ENCODE measurements at places on chromosomes 2 and 18.

- peak; percentile 57 for DNase-seq
These were observed 44.2 kb upstream of the HS6ST1 start for GRCh38 chr2:128362889-128363228.

GRCh38 chr2:42167458-42167857 lies 1.7 kb upstream of the EML4 start:
- no peak for DNase-seq

- no peak for DNase-seq
These were observed 83.4 kb upstream of the LTBP1 start for GRCh38 chr2:32863326-32863725.

- DNase-seq = no peak
These were observed 341.2 kb downstream of the ZNF521 start for GRCh38 chr18:25010623-25011374.

DNA sequence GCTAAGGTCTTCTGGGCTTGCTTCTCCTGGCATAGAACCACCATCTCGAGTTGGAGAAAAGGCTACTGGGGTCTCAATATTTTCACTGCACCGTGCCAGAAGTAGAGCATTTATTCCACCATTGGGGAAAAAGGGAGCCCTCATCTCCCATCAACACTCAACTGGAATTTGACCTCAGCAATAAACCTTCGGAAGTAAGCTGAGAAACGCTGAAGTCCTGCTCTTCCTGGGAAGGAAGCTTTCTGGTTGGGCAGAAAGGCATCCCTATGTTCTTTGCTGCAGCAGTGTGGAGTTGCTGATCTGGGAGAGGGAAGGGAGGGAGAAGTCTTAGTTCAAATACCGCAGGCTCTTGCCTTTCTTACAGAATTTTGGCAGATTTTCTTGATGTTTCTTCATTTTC lies 368.8 kb downstream of the NUP35 start:
- no peak for DNase-seq

GRCh38 chr2:129080715-129081476 lies 762.2 kb upstream of the HS6ST1 start:
- no peak for DNase-seq

DNA sequence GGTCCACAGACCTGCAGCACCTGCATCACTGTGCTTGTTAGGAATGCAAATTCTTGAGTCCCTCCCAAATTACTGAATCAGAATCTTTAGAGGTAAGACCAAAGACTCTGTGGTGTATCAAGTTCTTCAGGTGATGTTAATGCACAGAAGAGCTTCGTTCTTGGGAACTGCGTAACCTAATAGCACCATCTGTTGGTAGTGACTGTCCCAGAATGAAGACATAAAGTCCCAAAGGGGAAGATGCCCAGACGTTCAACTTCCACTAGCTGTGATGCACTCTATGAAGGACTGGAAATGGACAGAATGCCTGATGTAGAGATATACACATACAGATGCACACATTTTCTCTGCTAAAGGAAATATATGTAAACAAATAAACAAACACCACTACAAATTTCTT lies 576.0 kb downstream of the LRP1B start:
- peak; percentile 74 for DNase-seq

DNA sequence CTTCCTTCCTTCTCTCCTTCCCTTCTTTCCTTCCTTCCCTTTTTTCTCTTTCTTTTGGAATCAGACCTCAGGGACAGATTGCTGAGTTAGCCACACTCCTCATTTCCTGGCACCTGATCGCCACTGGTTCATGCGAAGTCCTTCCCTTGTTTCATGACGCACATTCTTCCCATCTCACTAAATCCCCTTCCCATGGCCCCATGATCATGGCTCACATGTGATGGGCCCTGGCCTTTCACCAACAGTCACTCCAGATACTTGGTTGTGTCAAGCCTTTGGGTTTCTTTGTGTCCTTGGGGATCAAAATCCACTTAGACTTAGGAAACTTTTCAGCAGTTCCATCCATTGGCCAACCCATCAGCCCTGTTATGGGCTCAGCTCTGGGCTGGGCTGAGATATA lies 23.8 kb upstream of the ASPRV1 start:
- no peak for DNase-seq

- DNase-seq = no peak
These were observed 4.8 kb upstream of the ACVR1 start for GRCh38 chr2:157880927-157881326.

- no peak for DNase-seq
These were observed 68.2 kb downstream of the TBC1D8 start for GRCh38 chr2:101082998-101083397.

DNA sequence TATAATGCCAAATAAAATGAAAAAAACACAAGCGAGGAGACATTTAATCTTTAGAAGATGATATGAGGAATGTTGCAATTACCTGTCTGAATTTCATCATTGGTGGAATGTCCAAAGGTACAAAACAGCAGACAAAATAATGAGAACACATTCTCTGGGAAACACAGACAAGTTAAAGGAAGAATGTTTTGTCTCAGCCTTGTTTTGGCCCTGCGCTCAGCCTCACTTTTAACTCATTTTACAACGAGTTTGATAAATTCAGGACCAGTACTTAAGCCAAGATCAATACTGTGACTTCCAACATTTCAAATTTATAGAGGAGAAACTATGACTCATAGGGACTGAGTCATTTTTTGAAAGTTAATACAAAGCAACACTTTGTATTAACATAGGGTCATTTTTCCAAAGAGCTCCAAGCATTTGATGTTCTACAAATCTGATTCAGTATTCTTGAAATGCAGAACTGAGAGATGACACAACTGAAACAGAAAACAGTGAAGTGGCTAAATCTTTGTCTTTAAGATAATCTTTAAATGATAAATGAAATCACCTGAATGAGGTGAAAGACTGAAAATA lies 833.2 kb upstream of the CHAC2 start:
- no peak for DNase-seq

- DNase-seq = no peak
These were observed 117.2 kb downstream of the GATA6 start for GRCh38 chr18:22286585-22286984.

- no peak for DNase-seq
These were observed 25.4 kb upstream of the SCN7A start for GRCh38 chr2:166519391-166519962.

GRCh38 chr2:15934291-15934945 lies 5.9 kb upstream of the MYCN start:
- DNase-seq = no peak

DNA sequence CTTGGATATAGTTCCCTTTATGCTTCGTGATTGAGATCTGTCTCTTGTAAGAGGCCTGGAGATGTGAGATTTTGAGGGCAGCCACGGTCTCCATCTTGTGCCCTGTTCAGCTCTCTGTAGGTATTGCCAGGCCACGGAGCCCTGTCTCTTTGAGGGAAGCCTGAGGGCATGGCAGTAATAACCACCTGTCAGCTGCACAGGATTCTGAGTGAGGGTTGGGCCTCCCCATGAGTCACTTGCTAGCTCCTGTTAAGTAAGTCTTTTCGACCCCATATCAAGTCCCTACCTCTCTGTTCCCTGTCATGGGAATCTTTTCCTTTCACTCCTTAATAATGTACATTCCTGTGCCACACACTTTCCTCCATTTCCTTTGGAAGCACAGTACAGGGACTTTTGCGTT lies 20.4 kb downstream of the LYPD6B start:
- DNase-seq = no peak

DNA sequence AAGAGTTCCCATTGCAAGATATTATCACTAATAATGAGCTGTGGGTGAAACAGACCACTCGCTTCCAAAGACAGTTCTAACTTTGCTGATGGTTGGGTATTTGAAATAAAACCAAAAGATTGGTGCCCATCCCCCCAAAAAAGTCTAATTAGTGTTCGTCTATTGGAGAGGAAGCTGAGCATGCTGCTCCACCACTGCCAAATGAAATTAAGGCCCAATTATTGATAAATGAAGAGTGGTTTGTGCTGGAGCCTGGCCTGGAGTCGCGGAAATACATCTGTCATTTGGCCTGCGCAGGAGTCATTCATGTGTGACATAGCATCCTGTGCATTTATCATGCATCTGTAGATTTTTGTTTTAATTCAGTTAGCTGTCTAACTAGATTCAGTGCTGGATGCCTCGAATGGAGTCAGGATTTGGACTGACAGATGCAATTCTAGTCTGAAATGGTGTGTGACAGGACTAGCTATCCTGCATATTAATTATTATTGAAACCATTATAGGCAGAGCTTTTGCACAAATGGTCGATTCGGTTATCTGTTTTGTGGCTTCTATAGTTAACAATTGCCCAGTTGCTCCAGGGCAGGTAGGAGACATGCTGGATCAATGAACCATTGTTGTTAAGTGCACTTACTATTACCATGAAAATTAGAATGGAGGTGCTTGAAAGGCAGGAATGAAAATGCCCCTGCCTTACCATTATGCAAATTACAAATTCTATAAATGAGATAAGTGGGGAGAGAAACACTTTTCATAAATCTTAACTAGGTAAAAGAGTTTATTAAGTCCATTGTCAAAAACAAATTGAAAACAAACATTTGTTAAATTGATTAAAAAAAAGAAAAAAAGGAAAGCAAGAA lies 450.4 kb upstream of the TCF4 start:
- no peak for DNase-seq

DNA sequence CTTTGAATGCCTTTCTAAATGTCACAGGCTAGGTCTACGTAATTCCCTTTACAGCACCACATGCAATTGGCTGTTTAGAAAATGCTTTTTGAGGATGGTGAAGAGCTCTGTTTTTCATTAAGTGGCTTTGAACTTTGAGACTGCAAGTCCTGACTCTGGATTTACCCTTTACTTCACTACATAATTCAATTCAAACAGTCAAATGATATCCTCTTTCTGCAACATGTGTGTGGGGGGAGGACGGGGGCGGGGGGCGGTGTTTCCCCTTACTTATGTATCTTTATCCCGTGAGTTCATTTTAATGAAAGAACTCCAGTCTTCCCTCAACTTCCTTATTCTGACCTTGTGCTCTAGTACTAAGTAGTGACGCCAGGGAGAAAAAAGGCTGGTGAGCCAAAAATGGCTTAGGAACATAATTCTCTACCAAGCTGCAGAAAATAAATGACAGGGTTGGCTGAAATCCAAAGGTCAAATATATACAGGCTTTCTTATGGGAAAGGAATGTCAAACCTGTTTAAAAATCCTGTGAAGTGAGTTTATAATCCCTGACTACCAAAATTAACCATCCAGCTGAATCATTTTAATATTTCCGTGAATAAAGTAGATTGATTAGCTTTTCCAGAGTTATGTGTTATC lies 119.6 kb downstream of the SLC8A1 start:
- peak; percentile 21 for DNase-seq

GRCh38 chr18:11392292-11392691 lies 217.1 kb upstream of the SLC35G4 start:
- DNase-seq = peak; percentile 13

- DNase-seq = no peak
These were observed 31.3 kb downstream of the NIFK start for GRCh38 chr2:121705390-121705789.

- peak; percentile 4 for DNase-seq
These were observed 105.9 kb downstream of the SOX11 start for GRCh38 chr2:5798084-5798483.

DNA sequence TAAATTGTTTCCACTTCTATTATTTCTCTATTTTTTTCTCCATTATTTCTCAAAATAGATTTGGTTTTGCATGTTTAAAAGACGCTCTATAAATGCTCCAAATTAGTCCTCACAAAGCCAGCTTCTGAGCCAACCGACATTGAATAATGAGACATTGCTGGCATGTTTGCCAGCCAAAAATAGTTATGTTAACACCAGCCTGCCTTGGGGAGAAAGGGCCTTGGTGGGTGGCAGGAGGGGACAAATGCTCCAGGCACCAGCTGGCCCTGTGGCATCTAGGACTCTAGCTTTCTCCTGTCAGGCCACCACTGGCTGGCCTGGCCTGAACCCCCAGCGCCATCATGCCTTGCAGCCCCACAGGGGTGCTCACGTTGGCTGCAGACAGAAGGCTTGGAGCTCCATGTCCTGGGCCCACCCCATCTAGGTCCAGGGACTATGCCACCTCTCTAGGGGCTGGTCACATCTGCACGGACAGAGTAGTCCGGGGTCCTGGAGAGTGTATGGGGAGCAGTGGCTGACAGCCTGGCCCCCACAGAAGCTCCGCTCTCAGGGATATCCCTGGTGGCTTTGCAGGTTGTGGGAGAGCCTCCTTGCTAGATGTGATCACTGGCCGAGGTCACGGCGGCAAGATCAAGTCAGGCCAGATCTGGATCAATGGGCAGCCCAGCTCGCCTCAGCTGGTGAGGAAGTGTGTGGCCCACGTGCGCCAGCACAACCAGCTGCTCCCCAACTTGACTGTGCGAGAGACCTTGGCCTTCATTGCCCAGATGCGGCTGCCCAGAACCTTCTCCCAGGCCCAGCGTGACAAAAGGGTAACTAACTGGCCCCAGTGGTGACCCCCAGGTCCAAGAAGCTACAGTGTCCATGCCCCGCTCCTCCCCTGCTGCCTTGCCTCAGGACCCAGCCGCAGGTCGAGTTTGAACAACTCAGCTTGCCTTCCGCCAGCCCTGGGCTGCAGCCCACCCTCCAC lies 12.5 kb downstream of the ABCG8 start:
- DNase-seq = no peak

- no peak for DNase-seq
These were observed 155.1 kb upstream of the CELF4 start for GRCh38 chr18:37720663-37721062.

DNA sequence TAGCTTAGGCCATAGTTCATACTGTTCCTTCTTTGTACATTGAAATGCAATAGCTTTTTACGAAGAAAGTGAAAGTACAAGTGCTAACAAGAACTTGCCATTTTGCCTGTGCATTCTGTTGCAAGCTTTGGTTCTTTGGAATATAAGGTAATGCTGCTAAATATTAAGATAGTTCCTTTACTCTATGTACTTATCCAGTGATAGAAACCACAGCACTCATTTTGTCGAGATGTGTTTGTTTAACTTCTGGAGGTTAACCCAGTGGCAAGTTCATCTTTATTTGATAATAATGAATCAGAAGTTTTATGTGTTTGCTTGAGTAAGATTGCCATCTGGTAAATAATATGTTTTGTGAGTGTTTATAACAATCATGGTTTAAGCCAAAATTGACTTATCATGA lies 373.1 kb upstream of the FANCL start:
- no peak for DNase-seq

DNA sequence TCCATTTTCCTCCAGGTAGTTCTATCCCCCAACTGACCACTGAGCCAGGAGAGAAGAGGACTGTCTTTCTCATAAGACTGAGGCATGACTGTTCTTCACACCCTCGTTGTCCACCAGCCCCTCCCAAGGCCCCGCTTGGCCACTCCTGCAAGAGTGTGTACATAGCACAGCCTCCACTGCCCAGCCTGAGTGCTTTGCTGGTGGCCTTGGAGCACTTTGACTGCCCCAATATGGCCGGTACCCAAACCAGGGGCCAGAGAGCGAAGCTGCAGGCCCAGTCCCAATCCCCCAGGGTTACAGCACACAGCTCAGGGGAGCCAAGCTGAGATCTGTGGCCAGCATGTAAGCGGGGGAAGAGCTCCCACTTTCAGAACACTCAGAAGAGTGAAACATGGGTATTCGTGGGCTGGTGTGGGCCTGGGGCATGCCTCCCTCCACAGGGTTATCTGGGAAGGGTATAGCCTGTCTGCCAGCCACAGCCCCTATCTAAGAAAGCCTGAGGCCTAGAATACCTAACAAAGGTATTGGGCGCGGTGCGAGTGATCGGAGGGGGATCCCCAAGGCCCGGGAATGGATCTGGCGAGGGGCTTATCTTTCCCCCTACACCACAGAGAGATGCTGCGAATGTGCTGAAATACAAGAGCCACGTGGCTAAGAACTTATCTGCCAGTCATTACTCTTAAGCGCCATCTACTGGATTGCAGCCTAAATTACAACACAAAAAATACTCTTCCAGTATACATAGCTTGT lies 163.8 kb downstream of the WDPCP start:
- peak; percentile 78 for DNase-seq

GRCh38 chr18:3152294-3152693 lies 67.5 kb downstream of the MYOM1 start:
- DNase-seq = no peak

Measured in A673 (cell line).